ENCODE measurements at places on chromosomes 16 and 17.
A peak's percentile ranks its signal among the peaks of the same experiment; 100 is the strongest.

- no peak for DNase-seq
These were observed 41.7 kb downstream of the ANKRD11 start for GRCh38 chr16:89448656-89449055.

DNA sequence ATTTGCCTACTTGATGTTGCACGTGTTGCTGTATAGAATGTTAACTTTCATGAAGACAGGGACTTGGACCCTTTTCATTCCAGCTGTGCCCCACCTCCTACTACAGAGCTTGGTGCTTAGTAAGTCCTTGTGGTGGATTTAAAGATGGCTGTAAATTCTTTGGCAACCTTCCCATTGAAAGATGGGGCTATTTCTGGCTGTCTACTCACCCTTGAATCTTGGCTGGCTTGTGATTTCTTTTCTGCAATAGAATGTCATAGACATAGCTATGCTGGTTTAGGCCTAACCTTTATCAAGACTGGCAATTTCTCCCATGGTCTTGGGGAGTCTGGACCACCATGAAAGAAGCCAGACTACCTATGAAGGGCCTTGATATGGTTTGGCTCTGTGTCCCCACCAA, 59.0 kb downstream of the ACSM2A start:
- no peak for DNase-seq

- DNase-seq, result no peak
These were observed 5.2 kb downstream of the SLFN11 start for GRCh38 chr17:35368081-35368830.

DNA sequence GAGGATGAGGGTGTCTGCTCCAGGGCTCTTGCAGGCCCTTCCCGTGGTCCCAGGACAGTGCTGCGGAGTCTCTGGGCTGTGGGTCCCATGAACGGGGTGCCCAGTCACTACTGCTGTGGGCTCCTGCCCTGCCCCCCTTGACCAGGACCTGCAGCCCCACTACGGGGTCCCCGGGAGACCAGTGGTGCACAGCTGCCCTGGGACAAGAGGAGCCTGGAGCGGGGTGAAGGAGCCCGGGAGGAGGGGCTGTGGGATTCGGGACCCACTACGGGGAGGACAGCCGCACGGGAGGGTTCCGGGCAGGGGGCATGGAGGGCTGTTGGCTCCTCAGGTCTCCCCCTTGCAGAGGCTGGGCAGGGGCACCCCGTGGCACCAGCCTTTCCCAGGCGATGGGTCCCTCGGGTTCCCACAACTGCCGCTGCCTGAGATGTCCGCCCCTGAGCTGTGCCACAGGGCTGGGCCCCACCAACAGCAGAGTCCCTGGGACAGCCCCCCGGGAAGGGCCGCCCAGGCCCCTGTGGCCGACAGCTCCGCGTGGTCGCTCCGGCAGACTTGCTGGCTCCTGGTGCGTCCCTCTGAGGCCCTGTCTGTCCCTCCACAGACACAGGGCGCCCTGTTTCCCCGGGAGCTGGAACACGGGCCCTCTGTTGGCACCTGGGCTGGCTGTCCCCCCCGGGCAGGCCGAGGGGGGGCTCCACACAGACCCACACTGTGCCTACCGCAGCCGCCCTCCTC, 52.1 kb upstream of the GNG13 start:
- DNase-seq, result no peak

GRCh38 chr16:59148056-59148768, 414.1 kb upstream of the GOT2 start:
- DNase-seq, result no peak

DNA sequence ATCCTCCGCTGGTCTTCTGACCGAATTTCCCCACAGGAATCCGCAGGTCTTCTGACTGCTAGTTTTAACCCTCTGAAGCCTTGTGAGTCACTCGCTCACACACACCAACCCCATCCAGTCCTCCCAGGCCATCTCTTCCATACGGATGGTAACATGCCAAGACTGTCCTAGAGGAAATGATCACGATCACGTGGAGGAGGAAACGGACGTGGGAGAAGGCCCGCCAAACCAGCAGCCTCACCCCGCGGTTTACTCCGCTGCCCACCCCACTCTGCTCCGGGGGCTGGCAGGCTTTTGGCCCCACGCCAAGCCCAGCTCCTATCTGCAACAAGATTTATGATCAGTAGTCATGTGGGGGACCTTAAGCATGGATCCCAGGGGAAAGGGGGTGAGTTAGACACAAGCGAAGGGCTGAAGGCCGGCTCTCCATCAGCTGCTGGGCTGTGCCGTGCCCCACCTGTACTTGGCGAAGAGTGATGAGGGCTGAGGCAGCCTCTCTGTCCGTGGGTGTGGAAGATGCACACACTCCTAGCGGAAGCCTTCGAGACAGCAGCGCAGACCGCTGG, 1.5 kb upstream of the FAAP100 start:
- DNase-seq, result peak; percentile 93

- DNase-seq, result no peak
These were observed 207.1 kb upstream of the ZFHX3 start for GRCh38 chr16:73255031-73255430.

- DNase-seq, result no peak
These were observed 838 bp upstream of the TMEM97 start for GRCh38 chr17:28317966-28318758.

- DNase-seq, result no peak
These were observed 5.9 kb upstream of the CAPN15 start for GRCh38 chr16:521381-522210.

DNA sequence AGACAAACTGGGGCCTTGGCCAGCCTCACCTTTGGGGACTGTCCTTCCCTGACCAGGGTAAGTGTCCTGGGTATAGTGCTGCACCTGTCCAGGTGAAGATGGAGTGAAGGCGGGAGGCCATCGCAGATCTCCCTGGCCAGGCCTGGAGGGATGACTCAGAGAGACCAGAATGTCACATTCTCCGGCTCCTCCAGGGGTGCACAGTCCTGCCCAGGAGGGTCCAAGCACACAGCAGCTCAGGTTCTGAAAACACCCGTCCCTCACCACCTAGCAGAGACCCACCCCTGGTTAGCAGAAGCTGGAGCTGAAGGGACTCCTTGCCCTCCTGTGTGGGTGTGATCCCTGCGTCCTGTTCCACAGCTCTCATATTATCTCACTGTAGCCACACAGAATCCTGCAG, 21.9 kb downstream of the FA2H start:
- DNase-seq, result no peak

GRCh38 chr16:85506635-85506911, 106.5 kb upstream of the GSE1 start:
- no peak for DNase-seq

DNA sequence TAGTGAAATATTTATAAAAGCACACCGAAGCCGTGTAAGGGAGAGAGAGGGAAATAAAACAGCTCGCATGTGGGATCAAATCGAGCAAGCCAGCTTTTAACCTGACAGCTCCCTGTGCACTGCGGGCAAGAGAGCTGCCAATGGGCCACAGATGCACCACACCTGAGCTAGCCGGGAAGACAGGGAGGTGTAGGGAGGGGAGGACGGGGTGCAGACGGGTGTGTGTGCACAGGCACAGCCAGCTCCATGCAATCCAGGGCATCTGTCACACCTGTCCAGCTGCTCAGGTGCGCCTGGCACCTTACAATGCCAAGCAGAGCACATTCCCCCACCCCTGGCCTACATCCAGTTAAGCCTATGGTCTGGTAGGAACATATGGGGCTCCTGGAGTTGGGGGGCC, 70.0 kb downstream of the C16orf78 start:
- no peak for DNase-seq

DNA sequence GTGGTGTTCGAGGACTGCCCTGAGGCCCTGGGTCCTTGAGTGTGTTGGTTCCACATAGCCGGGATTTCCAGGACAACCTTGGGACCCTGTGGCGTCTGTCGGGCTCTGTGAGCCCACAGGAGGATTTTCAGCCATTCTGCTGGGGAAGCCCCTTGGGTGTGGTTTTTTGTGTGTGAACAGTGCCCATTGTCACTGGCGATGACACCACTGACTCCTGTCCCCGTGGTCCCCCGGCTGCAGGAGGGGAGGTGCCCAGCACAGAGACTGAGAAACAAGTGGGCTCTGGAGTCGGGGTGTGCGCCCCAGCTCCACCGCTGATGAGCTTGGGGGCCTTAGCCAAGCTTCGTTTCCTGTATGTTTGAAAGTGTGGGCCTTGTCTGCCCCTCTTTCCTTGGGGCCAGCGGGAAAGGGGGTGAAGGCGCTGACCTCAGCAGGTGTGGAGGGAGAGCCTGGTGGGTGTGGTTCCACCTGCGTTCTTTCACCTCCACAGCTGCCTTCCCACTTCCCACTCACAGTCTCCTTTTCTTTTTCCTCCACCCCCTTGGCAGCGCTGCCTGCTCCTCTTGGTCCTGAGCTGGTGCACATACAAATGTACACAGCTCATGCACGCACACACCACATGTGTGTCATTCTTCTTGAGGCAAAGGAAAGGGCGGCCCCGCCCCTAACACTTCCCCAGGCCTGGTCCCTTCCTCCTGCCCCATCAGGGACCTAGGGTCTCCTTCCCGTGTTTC, 16.1 kb downstream of the MGRN1 start:
- no peak for DNase-seq

DNA sequence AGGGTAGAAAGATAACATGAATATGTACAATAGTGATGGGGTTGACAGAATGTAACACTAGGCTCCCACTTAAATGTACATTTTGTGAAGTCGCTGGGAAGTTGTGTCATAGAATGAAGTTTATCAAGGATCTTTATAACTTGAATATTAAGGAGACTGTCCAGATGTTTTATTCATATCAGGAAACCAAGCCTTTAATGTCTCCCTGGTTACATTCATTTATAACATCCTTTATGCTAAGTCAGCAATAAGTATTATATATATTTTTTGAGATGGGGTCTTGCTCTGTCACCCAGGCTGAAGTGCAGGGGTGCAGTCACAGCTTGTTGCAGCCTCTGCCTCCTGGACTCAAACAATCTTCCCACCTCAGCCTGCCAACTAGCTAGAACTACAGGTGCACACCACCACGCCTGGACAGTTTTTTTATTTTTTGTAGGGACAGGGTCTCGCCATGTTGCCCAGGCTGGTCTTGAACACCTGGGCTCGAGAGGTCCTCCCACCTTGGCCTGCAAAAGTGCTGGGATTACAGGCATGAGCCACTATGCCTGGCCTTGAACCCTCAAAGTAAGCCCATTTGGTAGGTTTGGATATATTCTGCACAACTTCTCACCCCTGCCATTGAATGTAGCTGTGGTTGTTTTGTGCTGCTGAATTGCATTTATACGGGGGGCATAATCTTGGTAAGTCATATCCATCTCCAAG, 14.1 kb downstream of the CLTC start:
- DNase-seq, result no peak

DNA sequence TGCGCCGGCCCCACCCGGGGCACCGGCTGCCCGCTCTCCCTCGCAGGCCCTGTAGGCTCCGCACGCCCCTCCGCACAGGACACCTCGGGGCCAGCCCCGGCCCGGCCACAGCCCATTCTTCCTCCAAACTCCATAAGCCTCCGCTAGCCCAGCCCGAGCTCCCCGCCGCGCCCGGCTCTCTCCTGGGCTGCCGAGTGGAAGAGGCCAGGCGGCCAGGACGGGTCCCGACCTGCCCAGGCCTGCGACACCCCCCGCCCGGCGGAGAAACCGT, 397 bp downstream of the NCOR1 start:
- DNase-seq, result no peak

- no peak for DNase-seq
These were observed 44.6 kb downstream of the RMI2 start for GRCh38 chr16:11389631-11390565.

GRCh38 chr17:57442914-57443571, 186.7 kb downstream of the MSI2 start:
- no peak for DNase-seq

GRCh38 chr17:57676543-57676942, 68.6 kb downstream of the CCDC182 start:
- DNase-seq, result no peak

DNA sequence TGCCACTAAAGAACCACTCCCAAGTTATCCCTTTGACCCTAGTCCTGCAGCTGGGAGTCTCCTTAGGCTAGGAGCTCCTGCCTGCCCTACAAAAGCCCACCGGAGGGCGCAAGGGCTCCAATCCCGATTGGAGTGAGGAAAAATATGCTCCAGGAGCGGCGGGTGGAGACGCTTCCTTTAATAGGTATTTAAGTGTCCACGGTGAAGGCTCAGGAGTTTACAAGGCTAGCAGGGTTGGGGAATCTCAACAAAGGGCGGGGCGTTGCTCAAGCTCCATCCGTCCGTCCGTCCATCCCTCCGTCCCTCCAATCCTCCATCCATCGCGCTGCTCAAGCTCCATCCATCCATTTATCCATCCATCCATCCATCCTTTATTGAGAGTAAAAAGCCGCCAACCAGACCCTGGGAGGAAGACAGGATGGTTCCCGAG, 556 bp upstream of the SPNS1 start:
- DNase-seq, result no peak

DNA sequence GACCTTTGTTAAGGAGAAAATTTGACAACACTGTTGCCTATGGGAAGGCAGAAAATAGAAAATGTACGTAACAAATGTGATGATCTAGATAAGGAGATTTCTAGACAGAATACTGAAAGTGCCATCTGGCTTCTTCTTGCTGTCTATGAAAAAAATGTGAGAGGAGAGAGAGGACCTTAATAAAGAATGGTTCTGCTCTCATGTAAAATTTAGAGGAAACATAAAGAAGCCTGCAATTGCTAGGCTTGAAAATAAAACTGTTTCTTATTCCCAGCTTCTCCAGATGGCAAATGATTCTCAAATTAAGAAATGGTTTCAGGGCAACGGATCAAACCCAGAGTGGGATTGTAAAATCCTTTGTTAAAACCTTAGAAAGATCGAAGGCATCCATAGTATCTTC, 128.5 kb downstream of the CDK5R1 start:
- DNase-seq, result no peak

- no peak for DNase-seq
These were observed 2.8 kb downstream of the NDEL1 start for GRCh38 chr17:8438441-8438840.

DNA sequence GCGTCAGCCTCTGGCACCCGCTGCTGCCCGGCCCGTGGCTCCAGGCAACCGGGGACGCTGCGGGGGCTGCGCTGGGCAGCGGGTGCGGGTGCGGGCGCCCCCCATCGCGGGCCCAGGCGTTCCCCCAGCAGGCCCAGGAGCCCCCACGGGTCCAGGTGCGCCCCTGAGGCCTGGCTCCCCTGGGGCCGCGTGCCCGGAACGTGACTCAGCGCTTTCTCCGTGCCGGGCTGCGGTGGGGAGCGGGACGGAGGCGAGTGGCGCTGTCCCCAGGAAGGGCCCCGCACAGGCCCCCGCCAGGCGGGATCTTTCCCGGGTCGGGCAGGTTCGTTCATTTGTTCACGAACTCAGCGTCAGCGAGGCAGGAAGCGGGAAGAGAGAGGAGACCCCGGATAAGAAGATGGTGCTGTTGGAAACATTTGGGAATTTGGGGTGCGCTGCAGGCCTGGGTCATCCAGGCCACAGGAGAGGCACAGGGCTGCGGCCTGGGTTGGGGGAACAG, 18.4 kb upstream of the EXOC7 start:
- no peak for DNase-seq
